Non-pigmented ciliary epithelial cell (primary cell): ENCODE measurements at places on chromosomes 11 and 22.

- no peak for DNase-seq
Measured at GRCh38 chr11:74777877-74778276, 29.2 kb downstream of the RNF169 start.

- no peak for DNase-seq
Measured at GRCh38 chr11:60221692-60222091, 21.2 kb downstream of the MS4A4E start.

GRCh38 chr11:105915021-105915420 is 107.0 kb downstream of the MSANTD4 start:
- DNase-seq: no peak

GRCh38 chr11:18650859-18651557 is 16.9 kb upstream of the SPTY2D1 start:
- no peak for DNase-seq

DNA sequence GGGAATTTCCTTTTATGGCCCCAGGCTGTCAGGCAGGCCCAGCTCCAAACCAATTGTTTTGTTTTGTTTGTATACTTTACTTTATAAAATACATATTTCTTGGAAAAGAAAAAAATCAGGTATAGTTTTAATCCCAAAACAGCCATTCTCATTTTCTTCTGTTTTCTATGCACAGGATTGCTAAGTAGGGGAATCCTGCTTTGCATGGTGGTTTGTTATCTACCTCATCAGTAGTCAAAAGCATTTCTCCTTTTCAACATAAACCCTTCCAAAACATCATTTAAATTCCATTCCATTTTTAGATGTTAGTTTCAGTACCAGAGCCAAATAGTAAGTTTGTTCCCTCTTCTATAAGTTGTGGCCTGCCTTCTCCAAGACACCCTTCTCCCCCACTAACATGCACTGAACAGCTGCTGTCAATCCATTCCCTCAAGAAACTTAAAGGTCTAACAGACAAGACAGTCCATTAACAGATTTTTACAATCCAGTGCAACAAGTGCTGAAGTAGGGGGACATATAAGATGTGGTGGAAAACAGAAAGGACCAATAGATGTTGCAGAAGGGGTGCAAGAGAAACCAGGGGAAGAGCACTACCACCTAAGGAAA is 3.7 kb downstream of the ILK start:
- no peak for DNase-seq

GRCh38 chr11:15093432-15093831 is 20.0 kb downstream of the CALCB start:
- no peak for DNase-seq

DNA sequence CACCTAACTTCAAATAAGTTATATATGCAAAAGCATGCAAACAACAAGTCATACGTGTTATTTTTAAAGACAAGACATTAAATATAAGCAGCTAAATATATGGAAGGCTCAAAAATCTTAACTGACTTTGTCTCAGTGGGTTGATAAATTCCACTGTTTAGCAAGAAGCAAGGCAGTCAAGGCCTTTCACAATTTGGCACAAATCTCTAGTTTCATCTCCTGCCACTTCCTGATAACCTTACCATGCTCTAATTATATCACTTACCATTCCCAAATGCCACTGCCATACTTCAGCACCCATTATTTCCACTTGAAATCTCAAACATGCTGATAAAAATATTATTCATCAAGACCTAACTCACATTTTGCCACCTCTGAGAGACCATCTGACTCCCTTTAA is 24.8 kb downstream of the DCUN1D5 start:
- DNase-seq: no peak

- DNase-seq: no peak
Measured at GRCh38 chr11:8403310-8403709, 139.6 kb upstream of the LMO1 start.

GRCh38 chr11:105903113-105903512 is 118.9 kb downstream of the MSANTD4 start:
- peak; percentile 28 for DNase-seq

GRCh38 chr11:63866211-63866610 is 27.3 kb downstream of the MARK2 start:
- DNase-seq: peak; percentile 5

GRCh38 chr11:105907319-105907718 is 114.7 kb downstream of the MSANTD4 start:
- no peak for DNase-seq

DNA sequence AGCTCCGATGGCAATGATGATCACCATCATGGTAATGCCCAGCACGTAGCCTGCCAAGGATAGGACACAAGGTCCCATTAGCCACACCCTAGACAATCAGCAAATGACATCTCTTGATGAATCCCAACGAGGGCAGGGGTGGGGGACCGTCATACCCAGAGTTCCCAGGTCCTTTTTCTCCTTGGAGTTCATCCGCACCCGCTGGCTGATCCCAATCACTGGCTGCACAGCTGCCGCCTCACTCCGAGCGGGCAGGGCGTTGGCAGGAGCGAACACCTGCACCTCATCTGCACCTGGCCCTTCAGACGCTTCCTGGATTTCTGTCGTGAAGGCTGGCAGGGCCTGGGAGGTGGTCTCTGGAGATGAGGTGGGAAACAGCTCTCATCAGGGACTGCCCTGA is 2.9 kb downstream of the PIK3IP1 start:
- no peak for DNase-seq

DNA sequence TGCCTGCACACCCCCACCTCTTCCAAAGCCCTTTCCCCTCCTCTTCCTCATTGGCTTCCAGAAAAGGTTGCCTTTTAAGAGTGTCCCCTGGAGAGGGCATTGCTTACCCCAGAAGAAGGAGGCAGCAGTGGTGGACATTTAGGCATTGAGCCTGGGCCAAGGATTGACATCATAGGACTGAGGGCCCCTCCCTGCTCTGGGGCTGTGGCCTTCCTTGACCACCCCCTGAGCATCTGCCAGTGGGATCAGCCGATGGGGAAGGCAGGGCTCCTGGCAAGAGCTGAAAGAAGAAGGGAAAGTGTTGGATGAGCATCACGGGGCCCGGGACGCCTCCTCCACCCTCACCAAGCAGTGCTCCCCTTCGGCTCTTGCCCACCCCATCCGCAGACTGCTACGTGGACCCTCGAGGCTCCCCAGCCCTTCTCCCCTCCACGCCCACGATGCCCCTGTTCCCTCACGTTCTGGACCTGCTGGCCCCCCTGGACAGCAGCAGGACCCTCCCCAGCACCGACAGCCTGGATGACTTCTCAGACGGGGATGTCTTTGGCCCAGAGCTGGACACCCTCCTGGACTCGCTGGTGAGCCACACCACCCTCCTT is 37.4 kb downstream of the ZC3H7B start:
- no peak for DNase-seq

DNA sequence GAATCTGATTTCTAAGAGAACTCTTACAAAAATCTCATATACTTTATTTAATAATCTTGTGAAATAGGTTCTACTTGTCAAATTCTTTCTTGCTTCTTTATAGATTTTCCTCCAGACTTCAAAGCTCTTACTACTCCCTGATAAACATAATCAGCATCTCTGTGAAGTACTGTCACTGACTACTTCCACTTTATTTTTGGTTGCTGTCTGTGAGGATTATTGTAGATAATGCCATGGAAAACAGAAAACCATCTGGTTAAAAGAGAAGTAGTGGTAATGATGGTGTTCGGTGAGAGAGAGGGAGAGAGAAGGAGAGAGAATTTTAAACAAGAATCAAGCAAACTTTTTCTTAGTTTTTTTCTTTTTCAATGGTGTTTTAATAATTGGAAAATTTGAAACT is 152.3 kb downstream of the TMEM135 start:
- no peak for DNase-seq

DNA sequence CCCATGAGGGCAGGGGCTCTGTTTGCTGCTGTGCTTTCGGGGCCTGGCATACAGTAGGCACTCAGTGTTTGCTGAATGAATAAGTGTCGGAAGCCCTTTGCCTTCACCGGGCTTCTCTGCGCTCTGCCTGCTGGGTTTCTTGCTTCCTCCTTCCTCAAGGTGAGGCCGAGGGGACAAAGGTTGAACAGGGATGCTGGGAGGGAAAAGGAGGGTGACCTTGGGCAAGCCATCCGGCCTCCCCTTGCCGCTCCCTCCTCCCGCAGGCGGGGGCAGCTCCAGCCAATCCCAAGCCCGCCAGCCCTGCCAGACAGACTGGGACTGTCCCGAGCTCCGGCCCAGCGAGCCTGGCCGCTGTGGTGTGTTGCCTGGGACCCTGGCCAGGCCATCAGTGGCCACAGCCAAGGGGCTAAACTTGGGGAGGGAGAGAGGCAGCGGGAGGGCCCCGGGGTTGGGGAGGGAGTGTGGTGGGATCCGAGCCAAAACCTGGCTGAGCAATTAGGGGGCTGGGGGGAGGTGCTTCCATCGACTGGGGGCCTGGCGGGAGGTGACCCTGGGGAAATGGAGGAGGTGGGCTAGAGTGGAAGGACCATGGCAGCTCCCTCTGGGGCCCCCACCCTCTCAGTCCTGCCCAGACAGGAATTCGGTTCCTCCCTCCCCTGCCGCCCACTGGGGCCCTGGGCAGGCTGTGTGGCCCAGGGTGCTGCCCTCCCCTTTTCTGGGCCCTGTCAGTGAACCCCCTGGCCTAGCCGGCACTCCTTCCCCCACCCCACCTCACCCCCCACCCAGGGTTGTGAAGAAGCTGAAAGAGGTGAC is 3.4 kb upstream of the RCOR2 start:
- no peak for DNase-seq
